ENCODE measurements at places on chromosomes 16 and 17.

GRCh38 chr17:1529863-1530262 lies 13.5 kb upstream of the INPP5K start:
- DNase-seq = no peak

GRCh38 chr17:30229012-30229411 lies 6.5 kb downstream of the SLC6A4 start:
- no peak for DNase-seq

DNA sequence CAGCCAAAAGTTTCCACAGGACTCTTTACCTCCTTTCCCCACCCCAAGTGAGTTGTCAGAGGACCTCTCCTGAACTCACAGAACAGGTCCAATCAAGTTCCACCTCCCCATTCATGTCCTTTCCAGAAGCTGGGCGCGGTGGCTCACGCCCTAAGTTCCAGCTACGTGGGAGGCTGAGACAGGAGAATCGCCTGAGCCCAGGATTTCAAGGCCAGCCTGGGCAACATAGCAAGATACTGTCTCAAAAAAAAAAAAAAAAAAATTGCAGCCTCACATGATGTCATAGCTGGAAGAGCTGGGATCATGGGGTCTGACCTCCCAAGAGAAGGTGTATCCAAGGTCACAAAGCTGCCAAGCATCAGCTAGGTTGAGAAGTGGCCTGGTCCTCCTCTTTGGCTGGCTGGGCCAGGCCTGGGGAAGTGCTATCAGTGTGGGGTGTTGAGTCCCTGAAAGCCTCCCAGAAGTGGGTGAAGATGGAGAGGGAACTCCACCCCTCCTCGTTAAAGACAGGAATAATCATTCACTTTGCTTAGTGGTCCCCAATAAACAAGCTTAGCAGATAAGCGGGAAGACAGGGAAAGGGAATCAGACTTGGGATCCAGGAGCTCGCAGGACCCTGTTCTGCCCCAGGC lies 5.5 kb upstream of the MNT start:
- DNase-seq = no peak

- no peak for DNase-seq
Observed at GRCh38 chr16:9195287-9195686, 103.8 kb downstream of the HAPSTR1 start.

- DNase-seq = no peak
Observed at GRCh38 chr17:7419819-7420610, at the start of gene SPEM1. Gene SPEM1 (plus strand): TSS chr17:7420324. CDS start chr17:7420385, 61 bp downstream.

- no peak for DNase-seq
Observed at GRCh38 chr16:70659546-70659945, 13.2 kb downstream of the IL34 start.

DNA sequence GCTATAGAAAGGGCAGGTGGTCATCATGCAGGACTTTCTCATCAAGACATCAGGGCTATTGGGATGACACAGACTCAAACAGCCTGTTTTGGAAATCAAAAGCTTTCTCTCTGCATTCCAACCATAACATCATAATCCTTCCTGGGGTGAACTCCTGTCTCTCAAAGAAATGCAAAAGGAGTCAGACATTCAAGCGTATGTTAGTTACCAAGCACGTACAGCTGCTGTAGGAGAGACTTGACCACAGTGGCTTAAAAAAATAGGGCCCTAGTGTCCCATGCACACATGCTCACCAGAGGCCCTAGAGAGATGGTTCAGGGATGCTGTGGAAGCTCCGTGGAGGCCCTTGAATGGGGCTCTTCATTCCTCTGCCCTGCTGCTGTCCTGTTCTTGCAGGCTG lies 24.6 kb upstream of the FOXF1 start:
- DNase-seq = no peak

- no peak for DNase-seq
Observed at GRCh38 chr16:85986931-85987749, 88.2 kb downstream of the IRF8 start.

DNA sequence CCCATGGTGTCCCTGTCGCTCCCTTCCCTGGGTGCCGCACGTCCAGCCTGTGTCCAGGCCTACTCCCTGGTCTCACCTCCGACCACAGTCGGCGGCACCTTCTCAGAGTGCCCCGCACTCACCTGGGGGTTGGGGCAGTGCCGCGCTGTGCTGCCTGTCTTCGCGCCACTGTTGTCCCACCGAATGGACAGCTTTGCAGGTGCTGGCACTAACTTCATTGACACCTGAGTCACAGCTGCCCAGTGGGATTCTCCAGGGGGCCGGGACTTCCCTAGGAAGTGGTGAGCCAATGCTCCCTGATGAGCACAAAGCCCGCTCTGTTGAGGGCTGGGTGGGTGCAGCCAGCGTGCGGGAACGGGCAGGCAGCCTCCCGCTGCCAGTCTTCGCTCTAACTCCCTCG lies 24.3 kb upstream of the DBNDD1 start:
- DNase-seq = no peak

DNA sequence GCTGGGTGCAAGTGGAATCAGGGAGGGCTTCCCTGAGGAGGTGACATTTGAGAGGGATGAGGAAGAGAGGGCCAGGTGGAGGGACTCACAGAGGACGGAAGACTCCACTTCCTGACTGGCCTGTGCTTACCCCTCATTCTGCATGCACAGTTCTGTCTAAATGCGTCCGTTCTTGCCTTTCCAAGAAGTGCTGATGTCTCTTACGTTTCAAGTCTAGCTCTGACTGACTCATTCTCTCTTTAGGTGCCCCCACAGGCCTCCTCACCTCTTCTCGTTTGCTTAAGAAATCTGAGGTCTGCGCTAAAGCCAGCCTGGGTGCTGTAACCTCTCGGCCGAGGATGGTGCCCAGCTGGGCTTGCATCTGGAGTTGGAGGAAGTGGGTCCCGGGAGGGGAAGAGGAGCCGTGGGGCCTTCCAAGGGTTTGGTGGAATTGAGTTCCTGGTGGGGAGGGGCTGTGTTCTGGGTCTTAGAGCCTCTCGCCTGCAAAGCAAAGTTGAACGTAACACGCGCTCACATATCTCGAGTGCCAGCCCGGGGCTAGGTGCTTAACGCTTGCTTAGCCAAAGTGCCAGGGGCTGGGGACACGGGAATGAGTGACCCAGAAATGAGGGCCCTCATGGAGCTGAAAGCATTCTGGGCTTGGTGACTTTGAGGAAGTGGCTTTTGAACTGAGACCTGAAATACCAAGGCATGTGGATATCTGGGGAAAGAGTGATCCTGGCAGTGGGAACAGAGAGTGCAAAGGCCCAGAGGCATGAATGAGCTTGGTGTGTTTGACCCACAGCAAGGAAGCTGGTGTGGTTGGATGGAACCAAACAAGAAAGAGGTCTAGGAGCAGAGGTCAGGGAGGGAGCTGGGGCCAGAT lies 4.8 kb downstream of the IL4R start:
- DNase-seq = no peak

- no peak for DNase-seq
Observed at GRCh38 chr16:62638964-62639870, 603.0 kb upstream of the CDH8 start.

GRCh38 chr16:48503779-48504178 lies 106.2 kb downstream of the N4BP1 start:
- DNase-seq = no peak

DNA sequence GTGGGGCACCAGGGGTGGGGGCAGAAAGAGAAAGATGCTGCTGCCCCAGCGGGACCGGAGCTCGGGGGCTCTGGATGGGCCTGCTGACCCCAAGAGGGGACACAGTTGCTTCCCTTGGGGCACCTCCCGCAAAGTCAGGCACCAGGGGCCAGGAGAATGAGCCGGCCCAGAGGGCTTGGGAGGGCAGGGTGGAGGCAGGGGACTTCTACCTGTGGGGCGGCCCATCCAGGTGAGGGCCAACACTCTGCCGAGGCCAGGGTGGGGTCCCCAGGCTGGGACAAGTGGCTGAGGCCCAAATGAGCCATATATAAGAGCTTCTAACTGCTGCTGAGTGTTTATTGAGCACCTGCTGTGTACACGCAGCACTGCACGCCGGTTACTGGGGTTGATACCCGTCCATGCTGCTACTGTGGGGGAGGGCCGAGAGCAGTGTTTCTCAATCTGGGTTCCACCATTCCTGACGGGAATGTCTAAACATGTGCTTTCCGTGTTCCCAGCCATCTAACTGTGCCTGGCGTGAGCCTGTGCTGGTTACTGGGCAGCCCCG lies 211.7 kb upstream of the GSE1 start:
- DNase-seq = no peak

- no peak for DNase-seq
Observed at GRCh38 chr17:75691371-75691791, 24.2 kb downstream of the SAP30BP start.

DNA sequence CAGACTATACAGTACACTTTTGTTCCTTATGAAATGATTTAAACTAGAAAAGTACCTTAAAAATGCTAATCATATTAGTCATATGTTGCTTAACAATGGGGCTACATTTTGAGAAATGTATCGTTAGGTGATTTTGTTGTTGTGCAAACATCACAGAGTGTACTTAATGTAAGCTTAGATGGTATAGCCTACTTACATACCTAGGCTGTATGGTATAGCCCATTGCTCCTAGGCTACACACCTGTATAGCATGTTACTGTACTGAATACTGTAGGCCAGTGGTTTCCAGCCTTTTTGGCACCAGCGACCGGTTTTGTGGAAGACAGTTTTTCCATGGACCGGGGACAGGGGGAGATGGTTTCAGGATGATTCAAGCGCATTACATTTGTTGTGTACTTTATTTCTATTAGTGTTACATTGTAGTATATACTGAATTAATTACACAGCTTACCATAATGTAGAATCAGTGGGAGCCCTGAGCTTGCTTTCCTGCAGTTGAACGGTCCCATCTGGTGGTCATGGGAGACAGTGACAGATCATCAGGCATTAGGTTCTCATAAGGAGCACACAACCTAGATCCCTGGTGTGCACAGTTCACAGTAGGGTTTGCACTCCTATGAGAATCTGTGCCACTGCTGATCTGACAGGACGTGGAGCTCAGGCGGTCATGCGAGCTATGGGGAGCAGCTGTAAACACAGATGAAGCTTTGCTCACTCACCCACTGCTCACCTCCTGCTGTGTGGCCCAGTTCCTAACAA lies 35.0 kb upstream of the MRC2 start:
- DNase-seq = no peak

GRCh38 chr17:9658593-9659211 lies 13.4 kb downstream of the USP43 start:
- no peak for DNase-seq

DNA sequence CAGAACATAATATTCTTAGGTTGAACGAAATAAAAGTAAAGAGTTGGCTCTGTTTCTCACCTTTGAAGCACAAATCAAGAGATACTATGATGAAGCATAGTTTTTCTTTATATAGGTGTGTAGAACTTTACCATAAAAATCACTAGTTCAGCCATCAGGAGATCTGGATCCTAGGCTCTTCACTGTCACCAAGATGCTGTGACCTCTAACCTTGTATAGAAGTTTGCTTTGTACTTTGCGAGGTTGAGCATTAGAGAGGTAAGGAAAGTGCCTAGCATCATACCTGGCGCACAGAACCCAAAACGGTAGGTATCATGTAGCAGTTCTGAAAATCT lies 553 bp upstream of the CDC6 start:
- no peak for DNase-seq

- DNase-seq = no peak
Observed at GRCh38 chr17:4887581-4887980, 11.8 kb upstream of the C17orf107 start.

DNA sequence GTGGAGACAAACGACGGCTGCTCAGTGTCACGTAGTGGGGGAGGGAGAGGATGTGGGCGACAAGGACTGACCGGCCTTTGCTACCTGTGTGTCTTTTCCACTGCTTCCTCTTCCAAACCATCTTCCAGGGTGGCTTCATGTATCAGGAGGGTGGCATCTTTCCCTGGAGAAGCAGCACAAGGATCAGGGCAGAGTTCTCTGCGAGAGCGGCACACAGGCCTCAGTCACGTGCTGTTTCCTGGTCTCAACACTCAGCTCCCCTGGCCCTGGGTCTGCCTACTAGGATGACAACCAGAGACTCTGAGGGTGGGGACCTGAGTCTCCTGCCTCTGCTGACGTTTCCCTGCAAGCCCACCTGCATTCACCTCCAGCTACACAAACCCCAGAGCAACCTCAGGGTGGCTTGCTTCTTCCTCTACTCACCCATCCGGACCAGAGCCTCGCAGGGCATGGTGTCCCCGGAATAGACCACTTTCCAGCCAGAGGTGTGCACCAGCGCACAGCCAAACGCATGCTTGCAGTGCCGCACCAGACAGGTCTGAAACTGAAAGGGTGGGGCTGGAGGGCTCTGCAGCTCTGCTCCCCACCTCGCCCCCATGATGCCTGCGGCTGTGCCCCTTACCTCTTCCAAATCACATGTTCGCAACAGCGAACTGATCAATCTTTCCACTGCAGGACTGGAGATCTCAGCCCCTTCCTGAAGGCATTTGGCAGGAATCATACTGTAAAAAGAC lies 23.3 kb downstream of the ELAC2 start:
- DNase-seq = no peak

GRCh38 chr17:7383742-7384488 lies 3.0 kb downstream of the TNK1 start:
- DNase-seq = no peak

DNA sequence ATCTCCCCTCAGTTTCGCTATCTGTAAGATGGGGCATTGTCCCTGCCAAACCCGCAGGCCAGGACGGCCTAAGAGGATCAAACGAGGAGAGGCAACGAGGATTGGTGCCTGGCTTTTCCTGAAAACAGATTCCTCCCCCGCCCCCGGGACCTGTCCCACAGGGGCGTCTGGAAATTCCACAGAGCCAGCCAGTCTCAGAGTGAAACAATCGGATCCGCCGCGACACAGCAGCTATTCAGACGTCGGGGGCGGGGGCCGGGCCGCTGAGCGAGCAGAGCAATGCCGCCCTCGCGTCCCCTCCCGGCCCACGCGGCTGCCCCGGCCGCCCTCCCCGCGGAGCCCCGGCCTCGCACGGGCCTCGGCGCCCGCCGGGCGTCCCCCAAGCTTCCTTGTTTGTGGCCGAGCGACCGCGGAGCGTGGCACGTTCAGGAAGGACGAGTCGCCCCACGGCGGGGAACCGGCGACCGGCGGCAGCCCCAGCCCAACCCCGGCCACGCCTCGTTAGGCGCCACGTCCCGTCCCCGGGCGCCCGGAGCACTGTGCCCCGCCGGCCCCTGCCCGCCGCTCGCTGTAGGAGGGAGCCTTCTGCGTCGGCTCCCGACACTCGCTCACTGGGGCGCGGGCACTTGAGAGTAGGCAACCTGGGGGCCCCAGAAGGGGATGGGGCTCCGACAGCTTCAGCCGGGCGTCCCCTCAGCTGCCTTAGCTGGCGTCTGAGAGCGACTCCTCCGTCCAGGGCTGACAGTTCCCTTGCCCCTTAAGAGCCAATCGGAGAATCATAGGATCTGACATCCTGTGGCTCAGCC lies 29.6 kb upstream of the PHOSPHO1 start:
- no peak for DNase-seq

GRCh38 chr16:85990861-85991301 lies 91.9 kb downstream of the IRF8 start:
- no peak for DNase-seq

- no peak for DNase-seq
Observed at GRCh38 chr17:83198366-83199341, 119.2 kb downstream of the METRNL start.

- no peak for DNase-seq
Observed at GRCh38 chr16:8730335-8730915, 56.0 kb downstream of the ABAT start.

Measured in AG04449 (cell line).